ENCODE measurements at places on chromosomes 12 and 14. TPM values are rescaled to one million over a fixed set of nuclear protein-coding genes. Genes with fewer than 3 reads are reported as not detected.

- H3K36me3 ChIP-seq: no peaks in the 10 kb centered on the region
- peaks cover 6% of the 10 kb centered on the region for H3K4me1 ChIP-seq
- no peaks in the 10 kb centered on the region for H3K27me3 ChIP-seq
- no peak for DNase-seq
- no peak overlapping the region for H3K4me3 ChIP-seq
Measured at GRCh38 chr14:24269910-24270536, 1.4 kb downstream of the RABGGTA start.

The EFS gene
- 10.2 TPM for total RNA-seq

The SERPINA1 gene
- total RNA-seq: 5,718 TPM

GRCh38 chr12:52126050-52126604 is 46.6 kb downstream of the SMIM41 start:
- no peaks in the 10 kb centered on the region for H3K36me3 ChIP-seq
- peaks cover 6% of the 10 kb centered on the region for H3K4me1 ChIP-seq
- H3K4me3 ChIP-seq: no peak overlapping the region
- peak overlapping the region; percentile 60 for H3K27ac ChIP-seq
- H3K27me3 ChIP-seq: no peaks in the 10 kb centered on the region

The FLRT2 gene
- total RNA-seq: 48.0 TPM

DNA sequence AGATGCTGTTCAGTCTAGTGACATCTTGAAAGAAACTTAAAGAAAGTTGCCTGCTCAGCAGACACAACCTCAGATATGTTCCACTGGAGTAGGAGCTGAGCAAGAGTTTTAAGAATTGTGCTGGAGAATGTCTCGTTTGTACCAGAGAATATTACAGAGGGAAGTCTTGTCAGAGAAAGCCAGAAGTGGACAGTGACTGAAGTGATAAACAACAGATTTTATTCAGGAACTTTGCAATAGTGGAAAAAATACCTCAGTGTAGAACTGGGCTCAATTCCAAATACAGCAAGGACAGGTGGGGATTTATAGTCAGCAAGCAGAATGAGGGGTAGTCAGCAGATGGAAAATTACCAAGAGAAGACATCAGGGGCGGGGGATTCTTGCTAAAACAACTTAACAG is 18.6 kb downstream of the ZDHHC17 start:
- H3K27ac ChIP-seq: peak overlapping the region; percentile 3
- no peaks in the 10 kb centered on the region for H3K36me3 ChIP-seq

- no peak overlapping the region for H3K4me3 ChIP-seq
- peaks cover 12% of the 10 kb centered on the region for H3K4me1 ChIP-seq
- H3K36me3 ChIP-seq: no peaks in the 10 kb centered on the region
- no peaks in the 10 kb centered on the region for H3K27me3 ChIP-seq
- DNase-seq: peak; percentile 38
- H3K27ac ChIP-seq: peak overlapping the region; percentile 21
Measured at GRCh38 chr12:76010732-76011458, 20.7 kb downstream of the PHLDA1 start.

GRCh38 chr12:93939641-93940325 is 208.6 kb upstream of the PLXNC1 start:
- no peak for DNase-seq
- H3K4me1 ChIP-seq: no peaks in the 10 kb centered on the region
- H3K27me3 ChIP-seq: no peaks in the 10 kb centered on the region
- no peak overlapping the region for H3K4me3 ChIP-seq
- no peak overlapping the region for H3K27ac ChIP-seq

DNA sequence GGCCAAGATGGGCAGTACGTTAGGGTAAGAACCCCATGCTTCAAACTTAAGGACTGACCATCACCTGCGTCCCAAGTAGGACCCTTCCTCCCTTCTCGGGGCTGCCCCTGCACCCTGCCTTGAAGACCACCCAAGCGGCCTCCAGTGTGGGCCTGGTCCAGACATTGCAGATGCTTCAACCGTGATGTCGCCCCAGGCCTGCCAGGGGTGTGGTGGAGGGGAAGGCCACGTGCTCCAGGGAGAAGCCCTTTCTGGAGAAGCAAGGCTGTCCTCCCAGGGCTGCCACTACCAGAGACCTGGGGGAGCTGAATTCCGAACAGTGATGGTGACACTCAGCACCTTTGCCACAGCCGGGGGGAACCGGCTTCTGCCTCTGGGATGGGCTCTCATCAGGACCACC is 13.3 kb downstream of the NGB start:
- H3K27me3 ChIP-seq: no peaks in the 10 kb centered on the region
- no peak for DNase-seq
- H3K36me3 ChIP-seq: no peaks in the 10 kb centered on the region
- no peaks in the 10 kb centered on the region for H3K4me1 ChIP-seq
- H3K4me3 ChIP-seq: no peak overlapping the region

DNA sequence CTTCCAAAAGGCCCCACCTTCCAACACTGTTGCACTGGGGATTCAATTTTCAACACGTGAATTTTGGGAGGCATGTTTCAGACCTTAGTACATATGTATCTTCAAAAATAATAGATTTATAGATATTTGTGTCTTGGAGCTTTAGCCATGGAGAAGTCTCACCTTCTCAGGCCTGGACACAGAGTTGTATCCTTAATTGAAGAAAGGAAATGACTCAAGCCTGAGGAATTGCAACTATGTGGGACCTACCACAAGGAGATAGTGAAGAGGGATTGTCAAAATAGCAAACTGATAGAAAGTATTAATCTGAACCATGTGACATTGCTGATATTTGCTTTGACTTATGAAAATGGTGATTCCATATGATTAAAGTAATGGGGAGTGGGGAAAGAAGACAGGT is 89.8 kb downstream of the ACSS3 start:
- no peaks in the 10 kb centered on the region for H3K27me3 ChIP-seq
- H3K4me3 ChIP-seq: no peak overlapping the region
- H3K36me3 ChIP-seq: no peaks in the 10 kb centered on the region
- DNase-seq: no peak
- no peak overlapping the region for H3K27ac ChIP-seq

DNA sequence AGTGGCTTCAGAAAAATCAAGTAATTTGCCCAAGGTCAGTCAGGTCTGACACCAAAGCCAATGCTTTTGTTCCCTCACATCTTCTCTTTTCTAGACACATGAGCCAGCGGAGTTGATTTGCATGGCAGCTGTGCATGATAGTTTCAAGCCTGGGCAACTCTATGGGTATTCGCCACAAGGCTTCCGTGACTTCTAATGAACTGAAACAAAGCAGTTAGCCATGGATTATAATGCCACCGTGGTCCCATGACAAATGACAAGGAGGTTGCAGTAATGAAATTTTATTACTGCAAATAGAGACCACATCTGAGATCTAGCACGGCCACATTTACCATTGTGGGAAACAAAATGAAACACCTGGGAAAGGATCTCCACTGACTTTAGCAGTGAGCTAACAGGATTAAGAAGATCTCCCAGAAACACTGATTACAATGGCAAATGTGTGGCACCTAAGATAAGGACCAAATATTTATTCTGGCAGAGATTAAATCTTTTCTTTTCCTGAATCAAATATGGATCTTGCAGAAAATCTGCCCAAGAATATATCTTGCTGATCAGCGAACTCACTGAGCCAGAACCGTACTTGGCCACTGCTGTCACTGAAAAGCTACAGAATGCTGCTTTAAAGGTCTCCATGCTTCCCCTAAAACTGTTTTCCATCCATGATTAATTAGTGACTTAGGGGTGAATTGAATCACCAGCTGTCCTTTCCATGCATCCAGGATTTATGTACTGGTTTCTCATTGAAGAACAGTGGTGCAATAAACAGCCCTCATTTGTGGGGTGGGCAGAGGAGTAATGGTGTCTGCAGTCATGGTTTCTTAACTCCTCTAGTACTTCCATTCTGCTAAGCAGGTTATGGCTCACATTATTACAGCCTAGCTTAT is 551.0 kb downstream of the DIO2 start:
- no peak overlapping the region for H3K4me3 ChIP-seq
- no peaks in the 10 kb centered on the region for H3K4me1 ChIP-seq
- no peaks in the 10 kb centered on the region for H3K27me3 ChIP-seq
- no peaks in the 10 kb centered on the region for H3K36me3 ChIP-seq

- no peaks in the 10 kb centered on the region for H3K4me1 ChIP-seq
- no peaks in the 10 kb centered on the region for H3K27me3 ChIP-seq
- no peak overlapping the region for H3K27ac ChIP-seq
Measured at GRCh38 chr14:32422440-32422839, 93.3 kb downstream of the AKAP6 start.

The EIF2S3B gene
- total RNA-seq: 1.3 TPM

DNA sequence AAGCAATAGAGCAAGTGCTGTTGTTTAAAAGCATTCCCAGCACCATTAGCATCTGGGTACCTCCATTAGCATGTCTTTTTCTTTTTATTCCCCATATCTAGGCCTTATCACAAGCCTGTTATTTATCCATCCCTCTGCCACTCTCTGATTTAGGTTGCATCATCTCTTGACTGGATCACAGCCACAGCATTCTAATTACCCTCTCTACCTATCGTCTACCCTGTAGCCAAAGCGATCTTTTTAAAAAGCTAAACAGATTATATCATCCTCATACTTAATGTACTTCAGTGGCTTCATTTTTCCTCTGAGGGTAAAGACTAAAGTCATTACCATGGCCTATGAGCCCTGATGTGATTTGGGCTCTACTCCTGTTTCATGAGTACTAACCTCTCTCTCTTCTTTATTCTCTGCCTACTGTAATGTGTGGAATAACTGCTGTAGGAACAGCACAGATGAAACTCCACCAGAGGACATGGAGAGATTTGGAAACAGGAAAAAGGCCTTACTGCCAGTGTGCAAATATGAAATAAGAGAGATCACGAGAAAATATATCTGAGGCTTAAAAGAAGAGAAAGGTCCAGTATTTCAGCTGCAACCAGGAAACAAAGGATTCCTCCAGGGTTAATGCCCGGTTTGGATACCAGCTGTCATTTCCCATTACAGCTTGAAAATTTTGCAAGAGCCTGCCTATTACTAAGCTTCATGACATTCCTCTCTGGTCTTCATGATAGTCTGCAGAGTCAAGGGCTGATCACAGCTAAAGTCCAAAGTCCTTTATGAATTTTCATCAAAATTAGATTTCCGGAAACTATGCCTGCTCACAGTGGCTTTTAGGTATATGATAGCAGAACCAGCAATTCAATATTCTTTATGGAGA is 422.5 kb upstream of the PDE3A start:
- H3K27ac ChIP-seq: peak overlapping the region; percentile 38
- no peak for DNase-seq
- no peaks in the 10 kb centered on the region for H3K4me1 ChIP-seq

GRCh38 chr14:59688224-59689170 is 111.9 kb upstream of the CCDC175 start:
- H3K36me3 ChIP-seq: no peaks in the 10 kb centered on the region
- H3K4me3 ChIP-seq: no peak overlapping the region
- DNase-seq: peak; percentile 66

The ACRBP gene
- total RNA-seq: 0.20 TPM

DNA sequence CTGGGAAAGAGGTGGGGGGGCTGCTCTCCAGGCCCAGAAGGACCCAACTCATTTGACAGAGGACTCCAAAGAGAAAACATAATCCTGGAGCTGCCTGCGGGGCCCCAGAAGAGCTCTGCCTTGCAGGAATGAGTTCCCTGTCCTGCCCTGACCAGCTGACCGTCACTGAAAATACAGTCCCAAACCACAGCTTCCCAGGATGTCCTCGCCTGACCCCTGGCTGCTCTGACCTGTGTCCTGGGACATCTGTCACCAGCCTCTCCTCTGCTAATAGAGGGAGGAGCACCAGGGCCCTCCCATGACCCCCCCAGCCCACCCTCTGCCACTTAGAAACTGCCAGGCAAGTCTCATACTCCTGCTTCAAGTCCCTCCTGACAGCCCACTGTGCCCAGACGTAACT is 9.8 kb downstream of the FIGNL2 start:
- DNase-seq: no peak
- no peaks in the 10 kb centered on the region for H3K36me3 ChIP-seq
- H3K4me1 ChIP-seq: peaks cover 11% of the 10 kb centered on the region
- no peak overlapping the region for H3K4me3 ChIP-seq
- H3K27ac ChIP-seq: no peak overlapping the region

- H3K4me3 ChIP-seq: no peak overlapping the region
- DNase-seq: no peak
- H3K27ac ChIP-seq: no peak overlapping the region
- no peaks in the 10 kb centered on the region for H3K27me3 ChIP-seq
- no peaks in the 10 kb centered on the region for H3K4me1 ChIP-seq
- no peaks in the 10 kb centered on the region for H3K36me3 ChIP-seq
Measured at GRCh38 chr12:20863056-20863455, 52.6 kb downstream of the SLCO1B3 start.

The MANSC4 gene
- total RNA-seq: not detected

GRCh38 chr12:130245251-130245650 is 83.0 kb downstream of the FZD10 start:
- H3K4me1 ChIP-seq: no peaks in the 10 kb centered on the region
- H3K27me3 ChIP-seq: no peaks in the 10 kb centered on the region
- H3K36me3 ChIP-seq: no peaks in the 10 kb centered on the region

DNA sequence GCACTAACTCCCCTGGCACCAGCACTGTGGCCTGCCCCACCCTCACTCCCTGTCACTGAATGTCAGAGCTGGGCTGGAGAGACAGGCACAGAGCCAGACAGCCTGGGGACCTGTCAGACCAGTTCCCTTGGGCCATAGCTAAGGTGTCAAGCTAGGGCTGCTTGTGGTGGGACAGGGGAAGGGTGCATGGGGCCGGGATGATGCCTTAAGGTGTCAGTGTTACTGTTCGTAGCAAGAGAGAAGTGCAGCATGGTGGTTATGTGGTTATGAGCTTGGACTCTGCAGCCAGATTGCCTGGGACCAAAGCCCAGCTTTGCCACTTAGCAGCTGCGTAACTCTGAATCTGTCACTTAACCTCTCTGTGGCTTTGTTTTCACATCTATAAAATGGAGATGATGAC is 3.8 kb downstream of the RAPGEF3 start:
- peaks cover 27% of the 10 kb centered on the region for H3K4me1 ChIP-seq
- H3K27ac ChIP-seq: no peak overlapping the region
- DNase-seq: no peak
- H3K4me3 ChIP-seq: no peak overlapping the region

GRCh38 chr12:93358058-93358457 is 19.7 kb upstream of the NUDT4 start:
- no peaks in the 10 kb centered on the region for H3K27me3 ChIP-seq
- H3K27ac ChIP-seq: no peak overlapping the region
- no peak for DNase-seq
- H3K36me3 ChIP-seq: no peaks in the 10 kb centered on the region
- H3K4me3 ChIP-seq: no peak overlapping the region
- H3K4me1 ChIP-seq: no peaks in the 10 kb centered on the region

The COX8C gene
- total RNA-seq: not detected

The HOMEZ gene
- 8.2 TPM for total RNA-seq

DNA sequence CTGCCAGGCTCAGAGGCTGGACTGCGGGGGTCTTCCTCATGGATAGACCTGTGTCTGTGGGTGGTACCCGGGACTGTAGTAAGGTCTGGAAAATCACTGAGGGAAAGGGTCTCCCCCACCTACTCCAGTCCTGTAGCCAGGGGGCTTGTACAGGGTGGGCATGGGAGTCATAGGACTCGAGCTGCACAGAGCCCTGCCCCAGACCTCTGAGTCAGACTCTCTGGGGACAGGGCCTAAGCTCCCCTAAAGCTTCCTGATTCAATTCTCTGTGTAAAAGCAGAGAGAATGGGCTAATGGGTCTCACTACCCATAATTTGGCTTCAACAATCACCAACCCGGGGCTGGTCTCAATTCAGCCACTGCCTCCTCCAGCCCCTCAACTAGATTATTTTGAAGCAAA is 27.0 kb downstream of the LRTM2 start:
- no peak for DNase-seq
- no peaks in the 10 kb centered on the region for H3K27me3 ChIP-seq
- H3K4me3 ChIP-seq: no peak overlapping the region
- no peak overlapping the region for H3K27ac ChIP-seq
- no peaks in the 10 kb centered on the region for H3K4me1 ChIP-seq
- H3K36me3 ChIP-seq: no peaks in the 10 kb centered on the region

The PLA2G1B gene
- total RNA-seq: 8.5 TPM

The ZNF605 gene
- 10.9 TPM for total RNA-seq

The SLC6A15 gene
- 2.5 TPM for total RNA-seq

Measured in hepatocyte (in vitro differentiated cells).